ENCODE measurements at places on chromosomes 16 and 17.

DNA sequence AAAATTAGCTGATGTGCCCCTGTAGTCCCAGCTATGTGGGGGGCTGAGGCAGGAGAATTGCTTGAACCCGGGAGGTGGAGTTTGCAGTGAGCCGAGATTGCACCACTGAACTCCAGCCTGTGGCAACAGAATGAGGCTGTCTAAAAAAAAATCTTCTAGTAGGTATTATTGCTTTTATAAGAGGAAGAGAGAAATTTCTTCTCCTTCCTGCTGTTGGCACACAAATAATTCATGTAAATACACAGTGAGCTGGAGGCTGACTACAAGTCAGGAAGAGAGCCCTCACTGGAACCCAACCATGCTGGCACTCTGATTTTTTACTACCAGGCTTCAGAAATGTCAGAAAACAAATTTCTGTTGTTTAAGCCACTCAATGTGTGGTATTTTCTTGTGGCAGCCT is 6.7 kb downstream of the PRDM7 start:
- no peak for DNase-seq

DNA sequence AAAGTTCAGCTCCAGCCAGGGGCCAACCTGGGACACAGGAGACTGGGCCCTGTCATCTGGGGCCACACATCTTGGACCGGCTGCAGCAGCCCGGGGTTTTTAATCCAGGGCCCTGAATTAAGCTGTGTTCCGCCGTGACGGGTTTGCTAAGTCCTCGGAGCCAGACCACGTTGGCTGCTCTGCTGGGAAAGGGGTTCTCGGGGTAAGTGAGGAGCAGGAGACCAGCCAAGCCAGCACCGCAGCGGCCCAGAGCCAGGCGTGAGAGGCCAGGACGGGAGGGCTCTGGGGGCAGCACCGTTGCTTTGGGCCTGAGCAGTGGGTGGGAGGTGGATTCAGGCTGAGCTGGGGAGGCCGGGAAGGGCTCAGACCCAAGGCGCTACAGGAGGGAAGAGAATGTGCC is 31.3 kb upstream of the CBX4 start:
- DNase-seq, result no peak

DNA sequence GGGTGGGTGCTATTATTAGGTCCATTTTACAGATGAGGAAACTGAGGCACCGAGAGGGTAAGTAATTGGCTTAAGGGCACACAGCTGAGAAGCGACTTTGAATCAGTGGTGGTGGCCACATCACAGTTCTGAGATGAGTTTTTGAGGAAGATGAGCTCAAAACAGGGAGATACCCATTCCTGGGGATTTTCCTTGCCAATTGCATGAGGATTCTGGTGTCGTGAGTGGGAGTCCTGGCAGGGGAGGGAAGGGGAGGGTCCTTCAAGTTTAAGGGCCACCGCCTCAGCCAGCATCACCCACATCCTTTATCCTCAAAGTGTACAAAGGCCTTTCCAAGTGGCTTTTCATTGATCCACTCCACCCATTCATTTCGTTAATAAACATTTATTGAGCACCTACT is 45.3 kb downstream of the IL21R start:
- DNase-seq, result no peak

DNA sequence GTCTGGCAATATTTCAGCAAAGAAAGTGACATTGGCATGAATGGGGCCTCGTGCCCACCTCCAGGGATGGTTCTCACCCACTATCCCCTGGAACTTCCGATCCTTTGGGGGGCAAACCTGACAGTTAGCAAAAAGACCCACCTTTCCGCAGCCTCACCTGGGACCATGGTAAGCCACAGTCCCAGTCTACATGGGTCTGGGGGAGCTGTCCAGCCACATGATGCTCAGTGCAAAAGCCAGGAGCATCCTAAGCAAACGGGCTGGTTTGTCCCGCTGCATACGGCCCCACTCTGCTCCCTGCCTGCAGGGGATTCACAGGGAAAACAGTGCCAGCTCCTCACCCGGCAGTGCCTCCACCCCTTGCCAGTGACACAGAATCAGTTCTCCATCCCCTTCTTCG is 19.3 kb downstream of the AIPL1 start:
- DNase-seq, result no peak

DNA sequence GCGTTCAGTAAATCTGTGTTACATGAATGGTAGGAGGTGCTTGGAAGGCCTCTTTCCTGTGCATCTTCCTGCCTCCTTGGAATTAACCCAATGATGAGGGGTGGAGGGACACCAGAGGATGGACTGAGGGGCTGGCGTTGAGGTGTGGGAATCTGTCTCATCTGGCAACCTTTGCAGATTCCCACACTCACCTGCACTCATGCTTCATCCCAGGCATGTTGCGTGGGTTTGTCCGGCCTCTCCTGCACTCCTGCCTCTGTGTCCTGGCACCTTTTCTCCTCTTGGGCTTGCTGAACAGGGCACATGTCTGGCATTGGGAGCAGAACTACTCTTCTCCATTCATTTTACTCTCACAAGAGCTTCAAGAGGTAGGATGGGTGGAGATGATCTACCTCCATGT is 3.1 kb upstream of the IGFBP4 start:
- no peak for DNase-seq

GRCh38 chr17:11598274-11599221 is at the start of gene DNAH9:
Gene DNAH9 (plus strand): TSS chr17:11598470. CDS start chr17:11598499, 29 bp downstream.
- peak; percentile 22 for DNase-seq

DNA sequence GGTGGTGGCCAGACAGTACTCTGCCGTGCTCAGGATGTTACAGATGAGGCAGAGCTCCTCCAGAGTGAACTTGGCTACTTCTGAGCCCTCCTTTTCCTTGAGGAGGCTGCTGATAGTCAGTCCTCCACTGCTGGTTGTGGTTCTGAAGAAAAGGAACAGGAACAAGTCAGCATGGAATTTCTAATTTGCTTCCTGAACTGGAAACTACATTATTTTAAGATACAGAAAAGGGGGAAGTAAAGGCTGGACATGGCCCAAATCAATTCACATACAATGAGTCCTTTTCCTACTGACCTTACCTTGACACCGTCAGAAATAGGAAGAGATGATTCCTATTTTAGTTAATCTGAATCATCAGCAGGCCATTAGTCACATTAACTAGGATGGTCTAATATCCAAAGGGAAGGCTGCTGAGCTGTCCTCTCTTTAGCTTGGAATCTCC is 154.2 kb downstream of the VPS53 start:
- DNase-seq, result no peak

- no peak for DNase-seq
Observed at GRCh38 chr16:67336648-67337047, 10.0 kb downstream of the LRRC36 start.

DNA sequence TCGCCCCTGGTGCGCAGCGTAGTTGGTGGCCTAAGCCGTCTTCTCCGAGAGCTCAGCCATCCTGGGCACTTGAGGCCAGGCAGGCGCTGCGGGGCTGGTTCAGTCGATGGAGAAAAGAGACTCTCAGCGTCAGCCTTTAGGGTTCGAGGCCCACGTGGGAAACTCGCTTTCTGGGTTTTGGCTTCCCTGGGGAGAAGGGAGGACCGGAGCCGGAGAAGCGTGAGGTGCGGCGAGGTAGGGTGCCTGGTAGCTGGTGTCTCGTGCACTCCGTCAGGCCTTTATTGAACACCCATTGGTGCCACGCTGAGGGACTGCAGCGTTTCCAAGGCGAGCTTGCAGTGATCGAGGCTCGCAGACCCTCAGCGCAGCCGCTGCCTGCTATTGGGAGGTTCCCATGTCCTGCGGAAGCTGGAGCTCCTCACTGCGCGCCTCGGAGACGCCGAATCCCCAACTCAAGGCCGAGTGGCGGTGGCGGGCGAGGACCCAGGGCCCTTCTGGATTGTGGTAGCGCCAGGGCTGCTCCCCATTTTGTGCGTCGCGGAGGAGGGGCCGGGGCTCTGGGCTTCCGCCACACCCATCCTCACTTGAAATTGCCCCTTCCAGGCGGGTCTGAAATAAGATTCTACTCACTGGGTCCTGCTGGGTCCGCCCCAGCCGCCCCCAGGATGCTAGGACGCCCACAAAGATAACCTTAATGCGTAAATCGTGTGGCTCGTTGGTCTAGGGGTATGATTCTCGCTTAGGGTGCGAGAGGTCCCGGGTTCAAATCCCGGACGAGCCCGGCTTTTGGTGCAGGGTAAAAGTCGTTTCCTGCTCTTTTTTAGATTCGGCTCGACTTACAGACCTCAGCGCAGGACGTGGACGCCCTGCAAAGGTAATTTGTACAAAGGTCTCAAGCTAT is 1.2 kb downstream of the OR1F1 start:
- DNase-seq, result peak; percentile 63
